ENCODE measurements at places on chromosomes 12 and 14.
A peak's percentile ranks its signal among the peaks of the same experiment; 100 is the strongest.

DNA sequence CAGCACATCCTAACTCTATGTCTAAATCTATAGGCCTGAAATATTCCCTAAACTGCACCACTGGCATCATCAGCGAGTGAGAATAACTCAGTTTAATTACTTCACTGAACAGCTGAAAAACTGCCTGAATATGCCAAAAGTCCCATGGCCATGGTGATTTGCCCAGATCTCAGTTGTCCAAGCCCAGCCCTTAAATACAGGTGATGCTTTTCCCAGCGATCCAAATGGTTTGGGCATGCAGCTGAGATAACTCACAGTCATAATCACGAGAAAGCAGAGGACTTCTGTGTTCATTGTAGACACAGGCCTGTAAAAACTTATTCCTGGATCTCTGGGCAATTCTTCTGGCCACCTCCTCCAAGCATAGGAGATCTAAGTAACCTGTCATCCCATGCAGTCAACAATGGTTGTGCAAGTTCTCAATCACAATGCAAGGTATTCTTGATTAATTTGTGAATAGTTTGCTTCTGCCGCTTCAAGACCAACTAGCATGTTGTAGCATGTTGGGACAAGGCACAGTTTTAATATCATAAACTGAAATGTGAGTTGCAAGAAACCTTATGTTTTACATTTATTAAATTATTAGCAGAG lies 40.5 kb downstream of the DUSP6 start:
- DNase-seq: no peak

DNA sequence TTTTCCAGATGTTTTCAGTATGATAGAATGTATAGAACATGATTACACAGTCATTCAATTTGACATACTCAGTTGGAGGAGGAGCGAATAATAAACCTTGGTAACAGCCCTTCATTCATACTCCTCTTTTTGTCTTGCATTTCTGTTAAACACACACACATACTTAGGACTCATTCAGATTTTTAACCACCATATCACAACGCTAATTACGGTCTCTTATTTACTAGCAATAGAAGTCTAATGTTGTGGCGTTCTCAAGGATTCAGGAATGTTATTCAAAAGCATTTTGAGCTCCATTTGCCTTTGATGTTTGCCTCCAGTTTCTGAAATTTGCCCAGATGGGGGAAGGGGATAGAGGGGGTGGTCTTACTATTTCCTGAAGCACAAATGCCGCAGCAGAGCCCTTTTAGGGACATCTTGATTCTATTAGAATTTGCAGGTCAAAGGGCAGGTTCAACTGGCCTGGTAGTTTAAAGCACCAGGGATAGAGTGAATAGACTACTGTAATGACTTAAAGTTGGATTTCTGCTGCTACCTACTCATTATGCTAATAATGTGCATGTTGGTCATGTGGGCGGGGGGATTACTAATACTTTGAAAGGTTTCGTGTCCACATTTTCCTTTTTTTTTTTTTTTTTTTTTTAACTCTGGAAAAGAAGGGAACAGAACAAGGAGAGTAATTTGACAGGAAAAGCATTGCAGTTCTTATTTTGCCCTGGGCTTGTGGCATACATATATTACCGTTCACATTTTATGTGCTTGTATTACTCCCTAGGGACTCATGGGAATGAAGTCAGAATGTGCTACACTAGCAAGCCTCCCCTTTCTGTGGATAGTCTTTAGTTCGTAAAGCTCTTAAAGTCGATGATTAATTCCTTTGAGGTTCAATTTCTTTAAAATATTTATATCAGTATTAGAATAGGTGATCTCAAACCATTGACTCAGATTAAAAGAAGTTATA lies 226.8 kb downstream of the FBXL14 start:
- no peak for DNase-seq

GRCh38 chr12:6684609-6685008 lies 4.6 kb downstream of the ZNF384 start:
- peak; percentile 33 for DNase-seq

GRCh38 chr14:49853158-49853477 lies 530 bp upstream of the NEMF start:
- DNase-seq: no peak

- DNase-seq: no peak
Observed at GRCh38 chr14:64940336-64940910, 2.1 kb downstream of the GPX2 start.

- peak; percentile 40 for DNase-seq
Observed at GRCh38 chr12:116520801-116521471, 38.2 kb upstream of the MAP1LC3B2 start.

GRCh38 chr14:56328021-56328420 lies 209.8 kb downstream of the PELI2 start:
- no peak for DNase-seq

DNA sequence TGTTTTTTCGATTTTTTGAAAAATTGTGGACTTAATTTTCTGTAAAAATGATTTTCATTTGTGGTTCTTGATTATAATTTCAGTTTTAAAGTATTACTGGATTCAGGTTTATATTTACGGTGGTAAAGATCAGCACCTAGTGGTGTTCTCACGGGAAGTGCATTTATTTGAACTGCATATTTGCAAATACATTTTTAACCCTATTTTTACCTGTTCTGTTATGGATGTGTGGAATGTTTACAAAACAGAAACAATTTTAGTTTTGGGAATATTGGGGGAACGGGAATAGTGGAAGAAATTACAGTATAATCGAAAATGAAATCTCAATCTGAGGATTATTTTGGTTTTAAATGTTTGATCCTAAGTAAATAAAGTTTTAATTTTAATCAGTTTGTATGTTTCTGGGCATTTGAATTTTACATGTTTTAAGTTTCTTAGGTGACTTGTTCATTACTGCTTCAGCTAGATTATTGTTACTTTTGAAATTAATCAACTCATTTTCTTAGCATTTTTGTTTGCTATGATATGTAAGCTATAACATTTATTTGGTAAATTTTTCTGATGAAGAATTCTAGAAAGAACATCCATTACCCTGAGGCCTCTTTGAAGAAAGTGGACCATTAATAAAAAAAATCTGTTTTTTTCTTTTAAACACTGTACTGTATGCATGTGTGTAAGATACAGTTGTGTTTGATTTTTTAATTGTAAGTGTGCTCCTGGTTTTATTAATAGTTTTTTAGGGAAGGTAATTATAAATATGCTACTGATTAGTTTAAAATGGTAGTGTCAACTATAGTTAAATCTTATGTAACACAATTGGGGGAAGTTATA lies 942 bp downstream of the ATF7IP start:
- DNase-seq: peak; percentile 16

- no peak for DNase-seq
Observed at GRCh38 chr14:78383060-78383459, 212.9 kb downstream of the NRXN3 start.

DNA sequence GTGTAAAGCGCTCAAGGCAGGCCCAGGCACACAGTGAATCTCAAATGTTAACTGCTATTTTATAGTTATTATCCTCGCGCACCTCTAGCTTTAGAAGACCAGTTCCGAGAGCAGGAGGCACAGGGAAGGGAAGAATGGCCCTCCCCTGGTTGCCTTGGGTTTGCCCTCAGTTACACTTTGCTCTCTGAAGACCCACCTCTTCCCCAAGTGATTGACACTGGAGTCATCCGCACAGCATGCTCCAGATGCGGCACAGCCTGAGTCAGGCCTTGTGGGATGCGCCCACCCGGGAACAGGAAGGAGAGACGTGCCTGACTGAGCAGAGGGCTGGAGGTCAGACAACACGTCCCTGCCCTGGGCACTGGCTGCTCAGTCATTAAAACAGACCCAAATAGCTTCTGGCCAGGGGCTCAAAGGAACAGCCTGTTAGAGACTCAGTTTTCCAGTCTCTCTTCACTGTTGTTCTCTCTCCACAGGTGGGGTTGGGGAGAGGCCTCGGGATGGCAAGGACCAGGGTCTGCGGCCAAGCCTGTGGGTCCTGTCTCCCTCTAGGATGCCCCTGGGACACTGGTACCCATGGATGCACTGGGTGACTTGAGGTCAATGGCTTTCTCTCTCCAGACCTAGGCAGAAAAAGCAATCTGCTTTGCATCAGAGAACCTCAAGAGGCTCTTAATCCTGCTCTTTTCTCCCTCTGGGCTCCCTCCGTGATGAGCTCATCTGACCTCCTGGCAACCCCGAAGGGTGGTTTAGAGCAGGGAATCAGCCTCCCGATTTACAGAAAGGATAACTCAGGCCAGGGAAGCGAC lies 13.6 kb upstream of the MLXIP start:
- DNase-seq: peak; percentile 66

GRCh38 chr14:62896932-62897456 lies 148.3 kb downstream of the KCNH5 start:
- no peak for DNase-seq

DNA sequence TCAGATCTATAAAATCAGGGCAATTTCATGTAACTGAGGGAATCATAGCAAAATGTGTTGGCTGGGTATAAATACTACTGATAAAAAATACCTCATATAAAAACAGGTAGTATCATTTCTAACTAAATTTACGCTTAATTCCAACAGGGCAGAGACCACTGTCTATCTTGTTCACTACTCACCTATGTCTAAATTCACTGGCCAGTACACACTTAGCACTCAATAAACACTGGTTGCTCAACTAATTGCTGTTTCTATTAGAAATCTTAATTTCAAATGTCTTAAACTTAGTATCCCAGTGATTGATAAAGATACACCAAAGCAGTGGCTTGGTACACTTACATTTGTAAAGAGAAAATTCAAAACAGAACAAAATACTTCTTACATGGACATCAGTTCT lies 55.6 kb downstream of the HNRNPC start:
- no peak for DNase-seq

DNA sequence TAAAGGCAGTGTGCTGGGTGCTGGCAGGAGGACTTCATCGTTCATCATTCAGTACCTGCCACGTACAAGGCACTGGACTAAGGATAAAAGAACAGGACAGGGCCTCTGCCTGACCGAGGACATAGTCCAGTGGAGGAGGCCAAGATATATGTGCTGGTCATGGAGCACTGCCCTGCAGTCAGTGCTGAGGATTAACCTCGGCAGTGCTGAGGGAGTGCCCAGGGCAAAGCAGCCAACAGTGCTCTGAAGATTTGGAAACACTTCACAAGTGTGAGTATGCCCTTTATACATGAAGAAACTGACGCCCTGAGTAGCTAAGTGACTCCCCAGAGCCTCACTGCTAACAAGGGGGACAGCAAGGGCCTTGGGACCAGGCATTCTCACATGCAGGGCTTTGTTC lies 71.4 kb upstream of the RFX4 start:
- DNase-seq: no peak

- no peak for DNase-seq
Observed at GRCh38 chr12:110696283-110696682, 7.4 kb upstream of the HVCN1 start.

DNA sequence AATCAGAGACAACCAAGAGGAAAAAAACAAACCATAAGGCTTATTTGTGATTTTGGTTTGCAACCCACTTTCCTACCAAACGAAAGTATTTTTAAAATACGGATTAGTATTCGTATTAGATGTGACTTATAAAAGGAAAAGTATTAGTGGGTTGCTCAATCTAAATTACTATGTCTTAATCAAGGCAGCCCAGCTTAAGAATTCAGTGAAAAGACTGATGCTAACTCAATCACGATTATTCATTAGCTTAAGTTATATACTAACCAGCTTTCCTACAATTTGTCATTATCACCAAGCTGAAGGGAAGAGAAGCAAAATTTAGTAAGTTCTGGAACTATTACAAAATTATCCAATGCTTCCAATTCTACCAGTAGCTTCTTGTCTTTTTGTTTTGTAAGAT lies 62.7 kb downstream of the FERMT2 start:
- no peak for DNase-seq

GRCh38 chr14:32513571-32514009 lies 184.5 kb downstream of the AKAP6 start:
- no peak for DNase-seq

DNA sequence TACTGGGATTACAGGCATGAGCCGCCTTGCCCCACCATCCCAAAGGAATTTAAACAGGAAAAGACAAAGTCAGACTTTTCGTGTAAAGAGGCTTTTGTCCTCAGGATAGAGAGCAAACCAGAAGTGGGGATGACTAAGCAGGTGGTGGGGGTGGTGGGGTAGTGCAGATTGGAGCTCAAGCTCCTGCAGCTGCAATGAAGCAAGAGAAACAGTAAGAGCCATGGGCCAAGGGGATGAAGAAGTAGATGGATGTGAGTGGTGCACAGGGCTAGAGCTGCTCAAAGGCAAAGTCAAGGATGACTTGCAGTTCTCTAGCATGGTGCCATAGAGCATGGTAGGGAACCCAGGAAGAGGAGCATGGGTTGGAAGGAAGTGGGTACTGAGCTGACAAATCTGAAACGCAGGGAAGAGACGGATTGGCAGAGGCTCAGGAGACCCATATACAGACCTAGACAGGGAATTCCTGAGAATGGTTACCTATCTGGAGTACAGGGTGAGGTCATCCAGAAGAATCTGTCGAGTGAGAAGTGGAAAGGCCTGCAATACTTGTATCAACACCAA lies 11.4 kb upstream of the RNF34 start:
- peak; percentile 58 for DNase-seq

GRCh38 chr12:9761419-9761781 lies 699 bp upstream of the CD69 start:
- DNase-seq: no peak

DNA sequence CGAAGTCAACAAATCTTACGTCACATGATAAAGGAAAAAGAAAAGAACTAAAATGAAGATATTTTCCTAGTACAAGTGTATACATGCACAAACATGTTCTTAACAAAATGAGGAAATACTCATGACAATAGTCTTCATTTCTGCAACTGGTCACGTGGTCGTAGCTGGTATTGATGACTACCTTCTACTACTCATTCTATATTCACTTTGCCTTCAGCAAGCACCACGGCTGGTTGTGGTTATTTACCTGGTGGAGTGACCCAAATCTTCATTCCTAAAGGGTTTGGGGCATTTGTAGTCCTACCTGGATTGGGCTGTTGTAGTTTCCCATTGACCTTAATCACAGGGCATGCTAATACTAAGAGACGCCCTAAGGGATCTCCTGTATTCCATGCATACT lies 51.2 kb downstream of the FIGNL2 start:
- DNase-seq: no peak

DNA sequence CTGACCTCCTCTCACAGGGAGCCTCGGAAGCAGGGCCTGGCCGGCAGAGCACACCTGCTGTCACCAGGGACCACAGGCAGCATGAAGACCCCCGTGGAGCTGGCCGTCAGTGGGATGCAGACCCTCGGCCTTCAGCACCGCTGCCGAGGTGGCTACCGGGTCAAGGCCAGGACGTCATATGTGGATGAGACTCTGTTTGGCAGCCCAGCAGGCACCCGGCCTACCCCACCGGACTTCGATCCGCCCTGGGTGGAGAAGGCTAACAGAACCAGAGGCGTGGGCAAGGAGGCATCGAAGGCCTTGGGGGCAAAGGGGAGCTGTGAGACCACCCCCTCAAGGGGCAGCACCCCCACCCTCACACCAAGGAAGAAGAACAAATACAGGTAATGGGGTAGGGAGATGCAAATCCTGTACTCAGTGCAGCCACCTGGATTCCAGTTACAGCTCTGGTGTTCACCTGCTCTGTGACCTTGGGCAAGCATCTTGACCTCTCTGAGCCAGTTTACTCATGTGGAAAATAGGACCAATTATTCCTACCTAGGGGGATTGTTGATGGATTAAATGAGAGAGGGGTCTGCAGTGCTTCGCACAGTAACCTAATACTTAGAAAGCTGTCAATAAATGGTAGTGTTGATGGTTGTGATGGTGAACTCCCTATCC lies 1.3 kb downstream of the RITA1 start:
- DNase-seq: no peak

GRCh38 chr14:46940611-46941010 lies 289.0 kb upstream of the RPL10L start:
- DNase-seq: no peak

- no peak for DNase-seq
Observed at GRCh38 chr12:98771811-98772752, 127.0 kb downstream of the APAF1 start.
